ENCODE measurements at places on chromosomes 3 and 15.

- peak; percentile 49 for DNase-seq
Measured at GRCh38 chr3:150146991-150147761, 176.5 kb upstream of the PFN2 start.

- DNase-seq = no peak
Measured at GRCh38 chr15:88738796-88739195, 64.4 kb upstream of the ACAN start.

GRCh38 chr15:87527416-87527815, 729.1 kb downstream of the NTRK3 start:
- DNase-seq = no peak

DNA sequence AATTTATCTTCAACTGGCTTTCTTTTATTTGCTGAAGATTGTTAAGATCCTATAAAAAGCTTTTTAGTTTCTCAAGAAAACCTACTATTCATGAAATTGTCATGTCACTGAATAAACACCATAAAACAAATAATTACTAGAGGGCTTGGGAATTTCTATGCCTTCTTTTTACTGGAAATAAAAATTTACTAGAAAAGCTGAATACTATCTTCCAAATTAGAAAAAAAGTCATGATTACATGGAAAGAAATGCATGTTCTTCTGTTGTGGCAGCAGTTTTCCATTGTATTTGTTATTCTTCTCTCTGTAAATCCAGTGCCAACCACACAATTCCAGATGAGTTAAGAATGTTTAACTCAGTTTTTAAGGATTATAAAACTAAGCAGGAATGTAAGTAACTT, 153.8 kb downstream of the RAP2B start:
- DNase-seq = no peak

DNA sequence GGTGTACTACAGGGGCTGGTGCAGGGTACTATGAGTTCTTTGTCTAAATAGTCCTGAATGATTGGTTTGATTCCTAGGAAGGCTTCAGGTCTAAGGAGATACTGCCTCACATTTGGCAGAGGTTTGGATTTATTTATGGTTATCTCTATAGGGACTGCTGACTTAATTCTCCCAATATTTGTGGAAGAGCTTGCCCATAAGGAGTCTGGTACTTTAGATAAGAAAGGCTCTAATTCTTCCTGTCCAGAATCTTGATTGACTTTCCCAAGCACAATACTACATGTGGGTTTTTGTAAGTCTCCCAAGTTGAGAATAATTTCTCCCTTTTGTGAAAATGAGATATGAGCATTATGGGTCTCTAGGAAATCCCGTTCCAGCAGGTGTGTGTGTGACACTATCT, 36.7 kb upstream of the AP4E1 start:
- no peak for DNase-seq

DNA sequence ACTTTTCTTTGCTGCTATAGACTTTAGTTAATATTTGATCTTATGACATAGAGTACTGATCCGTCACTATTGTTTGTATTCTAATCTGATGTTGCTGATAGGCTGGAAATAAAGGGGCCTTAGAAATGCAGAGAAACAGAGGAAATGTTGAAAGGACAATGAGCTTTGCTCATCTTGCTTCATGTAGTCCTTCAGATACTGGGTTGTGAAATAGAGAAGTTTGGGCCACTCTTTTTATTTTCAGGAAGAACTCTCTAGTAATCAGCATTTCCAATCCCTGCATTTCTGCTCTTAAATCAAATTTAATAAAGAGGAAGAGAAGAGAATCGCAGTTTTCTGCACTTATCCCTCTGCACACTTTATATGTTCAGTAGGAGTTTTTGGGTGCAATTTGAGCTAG, 192.8 kb upstream of the THBS1 start:
- DNase-seq = no peak

DNA sequence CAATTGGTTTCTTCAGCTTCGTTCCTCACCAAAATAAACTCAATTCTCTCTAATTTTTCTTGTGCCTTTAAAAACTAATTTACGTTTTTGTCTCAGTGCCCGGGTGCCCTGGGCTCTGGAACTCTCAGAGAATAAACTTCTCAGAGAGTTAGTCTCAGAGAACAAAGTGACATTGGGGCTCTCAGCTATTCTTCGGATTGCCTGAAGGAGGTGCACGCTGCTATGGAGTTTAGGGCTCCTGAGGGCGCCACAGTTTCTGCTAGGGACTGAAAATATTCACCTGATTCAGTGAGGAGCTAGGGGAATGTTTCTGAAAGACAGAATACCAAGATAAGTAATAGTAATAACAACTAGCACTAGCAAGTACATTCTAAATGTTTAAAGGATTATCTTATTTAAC, 22.7 kb downstream of the ZIC4 start:
- no peak for DNase-seq

DNA sequence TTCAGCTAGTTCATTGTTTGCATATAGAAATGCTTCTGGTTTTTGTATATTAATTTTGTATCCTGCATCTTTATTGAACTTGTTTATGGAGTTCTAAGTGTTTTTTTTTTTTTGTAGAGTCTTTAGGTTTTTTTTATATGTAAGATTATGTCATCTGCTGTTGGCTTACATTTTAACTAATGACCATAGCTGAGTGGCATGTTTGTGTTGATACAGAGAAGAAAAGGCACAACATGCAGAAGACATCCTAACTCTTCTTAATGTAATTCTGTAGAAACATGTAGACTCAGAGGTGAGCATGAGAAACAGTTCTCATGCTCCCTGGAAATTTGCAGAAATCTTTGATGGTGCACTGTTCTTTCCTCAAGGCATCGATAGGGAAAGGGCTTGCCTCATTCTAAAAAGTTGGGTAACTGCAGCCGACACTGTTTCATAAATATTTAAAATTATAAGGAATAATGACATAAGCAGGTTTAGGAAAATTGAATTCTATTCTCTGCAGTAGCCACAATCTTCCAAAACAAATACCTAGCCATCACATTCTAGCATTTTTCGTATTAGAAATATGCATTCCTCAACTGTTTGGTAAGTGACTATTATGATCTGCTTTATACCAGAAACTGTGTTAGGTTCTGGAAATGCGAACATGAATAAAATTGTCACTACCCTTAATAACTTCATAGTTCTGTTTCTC, 499.6 kb upstream of the KCNMB2 start:
- no peak for DNase-seq

DNA sequence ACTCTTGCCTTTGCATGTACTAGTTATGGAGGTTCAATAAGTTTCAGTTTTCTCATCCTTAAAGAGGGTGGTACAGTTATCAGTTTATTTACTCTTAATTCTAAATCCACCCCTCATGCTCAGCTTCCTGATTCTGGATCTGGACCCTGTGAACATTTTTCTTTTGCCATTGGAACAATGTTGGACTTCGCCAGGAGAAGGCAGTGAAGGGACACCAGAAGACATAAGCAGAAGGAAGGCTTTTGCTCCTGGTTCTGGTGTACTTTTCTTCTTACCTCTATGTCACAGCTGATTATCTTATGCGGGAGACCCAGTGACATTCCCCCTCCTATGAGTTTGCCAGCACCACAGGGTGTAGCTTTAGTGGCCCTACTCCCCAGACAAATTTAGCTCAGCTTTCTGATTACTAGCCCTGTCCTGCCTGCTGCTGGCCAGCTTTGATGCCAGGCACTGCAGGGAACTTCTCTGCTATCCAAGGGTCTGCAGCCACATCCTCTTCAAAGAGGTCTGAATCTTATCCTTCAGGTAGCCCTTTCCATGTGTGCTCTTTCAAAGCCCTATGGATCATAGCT, 466.3 kb upstream of the EPHA3 start:
- no peak for DNase-seq

- no peak for DNase-seq
Measured at GRCh38 chr3:143358793-143359491, 239.4 kb downstream of the CHST2 start.

GRCh38 chr3:162142511-162142910, 645.9 kb downstream of the OTOL1 start:
- DNase-seq = no peak

- no peak for DNase-seq
Measured at GRCh38 chr3:101625879-101626278, 51.1 kb downstream of the ZBTB11 start.

DNA sequence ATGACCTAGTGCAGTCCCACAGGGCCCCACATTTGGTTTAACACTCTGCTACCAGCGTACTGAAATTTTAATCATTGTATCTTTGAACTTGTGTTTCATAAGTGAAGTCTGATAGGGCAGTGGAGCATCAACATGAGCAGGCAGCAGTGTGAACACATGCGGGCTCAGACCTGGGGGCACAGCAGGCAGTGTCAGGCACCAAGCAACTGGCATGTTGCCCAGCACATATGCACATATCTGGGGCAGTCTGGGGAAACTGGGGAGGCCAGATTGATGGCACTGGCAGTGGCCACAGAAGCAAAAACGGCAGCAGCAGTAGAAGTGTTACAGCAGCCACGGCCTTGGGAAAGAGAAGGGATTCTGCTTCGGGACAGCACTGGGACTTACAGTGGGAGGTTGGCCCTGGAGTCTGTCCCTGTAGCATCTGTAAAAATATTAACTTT, 353.9 kb upstream of the KCNMB2 start:
- no peak for DNase-seq
